ENCODE measurements at places on chromosomes 5 and 9.

- DNase-seq: no peak
Measured at GRCh38 chr5:63931836-63932235, 30.4 kb downstream of the HTR1A start.

GRCh38 chr5:79518718-79519117 is 4.8 kb upstream of the HOMER1 start:
- DNase-seq: no peak

DNA sequence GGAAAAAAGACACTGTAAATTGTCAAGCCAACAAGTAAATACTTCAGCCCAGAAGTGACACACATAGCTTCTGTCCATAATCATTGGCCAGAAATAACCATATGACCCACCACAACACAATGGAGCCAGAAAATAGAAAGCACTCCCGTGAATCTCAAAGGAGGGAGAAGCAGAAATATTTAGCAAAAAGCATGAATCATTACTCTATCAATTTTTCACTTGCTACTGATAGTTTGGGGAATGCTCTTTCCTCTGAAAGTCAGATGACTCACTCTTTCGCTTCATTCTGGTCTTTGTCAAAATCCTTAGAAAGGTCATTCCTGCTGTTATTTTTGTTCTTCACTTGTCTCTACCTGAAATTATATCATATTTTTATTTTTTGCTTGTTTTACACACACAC is 312.6 kb downstream of the TMEM232 start:
- DNase-seq: no peak

DNA sequence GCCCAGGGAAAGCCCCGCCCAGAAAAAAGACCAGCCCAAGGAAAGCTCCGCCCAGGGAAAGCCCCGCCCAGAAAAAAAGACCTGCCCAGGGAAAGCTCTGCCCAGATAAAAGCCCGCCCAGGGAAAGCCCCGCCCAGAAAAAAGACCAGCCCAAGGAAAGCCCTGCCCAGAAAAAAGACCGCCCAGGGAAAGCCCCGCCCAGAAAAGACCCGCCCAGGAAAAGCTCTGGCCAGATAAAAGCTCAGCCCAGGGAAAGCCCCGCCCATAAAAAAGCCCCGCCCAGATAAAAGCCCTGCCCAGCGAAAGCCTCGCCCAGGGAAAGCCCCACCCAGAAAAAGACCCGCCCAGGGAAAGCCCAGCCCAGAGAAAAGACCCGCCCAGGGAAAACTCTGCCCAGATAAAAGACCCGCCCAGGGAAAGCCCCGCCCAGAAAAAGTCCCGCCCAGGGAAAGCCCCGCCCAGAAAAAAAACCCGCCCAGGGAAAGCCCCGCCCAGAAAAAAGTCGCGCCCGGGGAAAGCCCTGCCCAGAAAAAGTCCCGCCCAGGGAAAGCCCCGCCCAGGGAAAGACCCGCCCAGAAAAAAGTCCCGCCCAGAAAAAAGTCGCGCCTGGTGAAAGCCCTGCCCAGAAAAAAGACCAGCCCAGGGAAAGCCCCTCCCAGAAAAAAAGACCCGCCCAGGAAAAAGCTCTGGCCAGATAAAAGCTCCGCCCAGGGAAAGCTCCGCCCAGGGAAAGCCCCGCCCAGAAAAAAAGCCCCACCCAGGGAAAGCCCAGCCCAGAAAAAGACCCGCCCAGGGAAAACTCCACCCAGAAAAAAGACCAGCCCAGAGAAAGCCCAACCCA is 11.9 kb downstream of the GRIN1 start:
- peak; percentile 55 for DNase-seq

DNA sequence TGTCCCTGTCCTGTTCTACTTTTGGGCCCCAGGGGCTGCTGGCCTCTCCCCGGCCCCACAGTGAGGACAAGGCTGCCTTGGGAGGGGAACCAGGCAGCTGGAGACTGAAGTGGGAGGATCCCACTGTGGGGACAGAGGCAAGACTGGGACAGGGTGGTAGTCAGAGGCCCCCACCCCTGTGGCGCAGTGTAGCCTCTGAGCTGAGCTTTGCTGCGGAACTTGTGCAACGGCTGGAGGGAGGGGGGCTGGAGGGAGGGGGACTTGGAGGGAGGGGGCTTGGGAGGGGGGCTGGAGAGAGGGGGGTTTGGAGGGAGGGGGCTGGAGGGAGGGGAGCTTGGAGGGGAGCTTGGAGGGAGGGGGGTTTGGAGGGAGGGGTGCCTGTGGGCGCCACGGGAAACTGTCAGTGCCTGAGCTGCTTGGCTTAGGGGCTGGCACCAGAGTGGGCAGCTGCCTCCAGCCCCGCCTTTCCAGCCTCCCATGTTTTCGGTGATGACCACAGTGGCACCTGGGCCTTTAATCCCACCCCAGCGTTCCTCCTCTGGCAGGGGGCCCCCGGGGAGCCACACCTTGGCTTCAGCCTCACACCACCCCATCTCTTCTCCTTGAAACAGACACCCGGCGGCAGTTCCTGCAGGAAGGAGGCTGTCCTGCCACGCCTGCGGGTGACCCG is 2.3 kb upstream of the FUT7 start:
- DNase-seq: no peak

- DNase-seq: no peak
Measured at GRCh38 chr5:94711785-94712184, 93.3 kb downstream of the SLF1 start.

DNA sequence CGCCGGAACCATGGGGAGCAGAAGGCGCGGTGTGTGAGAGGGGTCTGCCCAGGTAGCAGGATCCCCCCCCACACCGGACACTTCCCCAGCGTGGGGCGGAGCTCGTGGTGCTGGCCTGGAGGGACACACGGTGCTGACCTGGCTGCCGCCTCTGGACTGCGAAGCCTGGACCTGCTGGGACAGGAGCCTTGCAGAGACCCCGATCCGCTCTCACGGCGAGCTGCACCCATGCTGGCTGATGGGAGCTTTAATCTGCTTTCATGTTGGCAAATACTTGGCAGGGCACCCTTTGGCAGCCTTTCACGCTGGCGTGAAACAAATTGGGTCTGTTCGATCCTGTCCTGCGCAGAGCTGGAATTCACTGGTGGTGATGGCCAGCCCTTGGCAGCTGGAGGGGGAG is 7.4 kb downstream of the NKD2 start:
- DNase-seq: no peak

DNA sequence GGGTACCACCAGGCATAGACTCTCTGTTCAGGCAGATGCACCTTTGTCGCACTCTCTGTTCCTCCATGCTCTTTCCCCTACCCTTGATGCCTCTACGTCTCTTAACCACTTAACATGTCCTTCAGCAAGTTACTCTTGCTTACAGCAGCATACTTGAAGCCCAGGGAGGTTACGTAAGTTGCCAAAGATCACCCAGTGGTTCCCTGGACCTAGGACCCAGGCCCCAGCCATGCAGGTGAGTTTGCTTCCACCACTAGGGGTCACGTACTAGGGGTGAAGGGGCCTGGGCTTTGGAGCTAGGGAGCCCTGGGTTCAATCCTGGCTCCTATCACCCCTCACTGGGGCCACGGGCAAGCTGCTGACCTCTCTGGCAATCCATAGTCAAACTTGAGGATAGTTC is 8.9 kb downstream of the AKNA start:
- DNase-seq: no peak

DNA sequence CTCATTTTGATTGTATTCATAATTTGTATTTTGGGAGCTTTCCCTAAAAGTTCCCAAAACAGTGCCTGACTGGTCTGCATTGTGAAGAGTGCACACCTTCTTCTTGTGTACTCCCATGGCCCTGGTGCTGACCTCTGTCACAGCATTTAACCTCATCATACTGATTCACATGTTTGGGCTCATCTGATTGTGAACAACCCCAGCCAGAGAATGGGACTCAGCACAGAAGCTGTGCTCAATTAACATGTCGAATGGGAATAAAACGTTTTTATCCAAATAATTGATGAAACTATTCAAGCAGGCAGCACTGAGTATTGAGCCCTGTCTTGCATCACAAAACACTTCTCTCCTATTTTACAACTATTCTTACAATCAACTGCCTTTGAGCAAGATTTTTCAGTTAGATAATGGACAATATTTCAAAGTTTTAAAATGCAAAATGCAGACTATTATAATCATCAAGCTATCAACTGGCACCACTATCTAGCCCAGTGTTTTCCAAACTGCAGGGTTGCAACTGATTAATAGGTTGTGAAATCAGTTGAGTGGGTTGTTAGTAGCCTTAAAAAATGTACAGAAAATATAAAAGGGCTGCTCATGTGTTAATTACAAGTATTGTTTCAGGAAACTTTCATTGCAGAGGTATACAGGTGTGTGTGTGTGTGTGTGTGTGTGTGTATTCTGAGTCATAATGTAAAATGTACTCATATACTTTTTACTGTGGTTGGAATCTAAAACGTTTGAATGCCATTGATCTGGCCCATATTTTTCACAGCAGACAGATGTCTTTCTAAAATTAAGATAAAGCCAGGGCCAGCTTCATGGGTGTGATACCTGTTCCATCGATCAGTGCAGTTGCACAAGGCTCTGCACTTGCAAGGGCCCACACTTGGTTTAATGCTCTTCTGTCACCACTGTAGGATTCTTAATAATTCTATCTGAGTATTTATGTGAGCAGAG is 190.5 kb downstream of the PIK3R1 start:
- no peak for DNase-seq

DNA sequence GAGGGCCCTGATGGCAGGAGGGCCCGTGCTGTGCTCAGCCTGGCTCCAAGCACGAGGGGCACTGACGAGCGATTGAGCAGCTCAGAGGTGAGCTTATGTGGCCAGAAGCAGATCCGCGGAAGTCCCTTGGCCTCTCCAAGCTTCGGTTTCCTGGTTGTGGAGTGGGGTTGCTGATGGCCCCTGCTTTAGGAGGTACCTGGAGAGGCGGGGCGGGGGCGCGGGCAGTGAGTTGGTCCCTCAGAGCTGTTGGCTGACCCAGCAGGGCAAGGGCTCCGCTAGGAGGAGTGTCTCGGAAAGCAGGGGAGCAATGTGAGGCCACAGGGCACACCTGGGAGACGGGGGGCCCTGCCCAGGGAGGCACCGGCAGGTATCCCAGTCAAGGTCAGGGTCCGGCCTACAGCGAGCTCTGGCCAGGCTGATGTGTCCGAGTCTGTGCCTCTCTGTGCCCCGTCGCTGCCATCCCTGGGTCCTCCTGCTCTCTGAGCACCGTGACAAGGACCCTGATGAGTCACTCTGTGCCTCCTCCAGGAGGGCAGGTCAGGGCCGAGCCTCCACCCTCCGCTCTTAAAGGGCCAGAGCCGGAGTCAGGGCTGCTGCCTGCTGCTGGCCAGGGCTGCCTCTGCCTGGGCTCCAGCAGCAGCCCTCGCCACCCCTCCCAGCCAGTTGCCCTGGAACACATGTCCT is 14.8 kb downstream of the NCS1 start:
- DNase-seq: peak; percentile 82

- no peak for DNase-seq
Measured at GRCh38 chr5:168707716-168708695, 128.8 kb upstream of the PANK3 start.

DNA sequence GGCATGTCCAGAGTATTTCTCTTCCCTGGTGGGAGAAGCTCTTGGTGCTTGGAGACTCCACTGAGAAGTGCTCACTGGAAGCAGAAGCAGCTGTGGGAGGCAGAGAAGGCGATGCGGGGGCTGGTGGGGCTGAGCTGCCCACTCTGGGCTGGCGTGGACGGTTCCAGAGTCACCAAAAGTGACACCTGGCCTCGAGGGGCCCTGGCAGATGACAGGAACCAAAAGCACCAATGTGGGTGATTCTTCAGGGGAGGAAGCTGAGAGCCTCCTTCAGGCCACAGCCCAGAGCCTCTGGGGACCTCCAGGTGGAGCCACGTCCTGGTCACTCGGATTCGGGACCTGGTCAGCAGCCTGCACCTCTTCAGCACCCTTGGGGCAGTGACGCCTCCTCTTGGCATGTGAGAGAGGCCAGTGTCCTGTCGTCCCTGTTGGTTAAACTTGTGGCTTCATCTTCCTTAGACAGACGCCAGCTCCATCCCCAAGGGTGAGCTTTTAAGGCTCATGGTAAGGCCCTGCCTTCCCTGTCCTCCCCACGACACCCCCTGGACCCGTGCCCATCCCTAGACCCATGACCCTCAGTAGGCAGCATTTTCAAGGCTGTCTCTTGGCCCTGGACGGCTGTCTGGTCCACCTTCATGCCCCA is 78.7 kb upstream of the IRX4 start:
- DNase-seq: no peak

DNA sequence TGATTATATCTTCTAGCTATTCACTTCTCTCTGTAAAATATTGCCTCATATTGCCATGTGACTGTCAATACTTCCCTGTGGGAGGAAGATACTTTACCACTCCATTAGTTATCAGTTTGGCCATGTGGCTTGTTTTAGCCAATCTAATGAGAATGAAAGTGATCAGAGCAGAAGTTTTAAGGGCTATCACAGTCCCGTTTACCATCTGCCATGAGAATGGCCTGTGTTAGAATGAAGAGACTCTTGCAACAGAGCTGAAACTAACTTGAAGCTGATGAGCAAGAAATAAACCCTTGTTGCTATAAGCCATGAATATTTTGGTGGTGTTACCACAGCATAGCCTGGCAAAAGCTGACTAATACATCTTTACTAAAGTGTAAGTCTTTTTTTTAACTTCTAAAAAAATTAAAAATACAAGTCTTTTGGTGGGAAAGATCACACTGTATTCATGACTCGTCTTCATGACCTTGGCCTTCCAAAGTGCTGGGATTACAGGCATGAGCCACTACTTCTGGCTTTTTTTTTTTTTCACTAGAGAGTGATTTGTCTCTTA is 68.0 kb upstream of the CTNNA1 start:
- no peak for DNase-seq

DNA sequence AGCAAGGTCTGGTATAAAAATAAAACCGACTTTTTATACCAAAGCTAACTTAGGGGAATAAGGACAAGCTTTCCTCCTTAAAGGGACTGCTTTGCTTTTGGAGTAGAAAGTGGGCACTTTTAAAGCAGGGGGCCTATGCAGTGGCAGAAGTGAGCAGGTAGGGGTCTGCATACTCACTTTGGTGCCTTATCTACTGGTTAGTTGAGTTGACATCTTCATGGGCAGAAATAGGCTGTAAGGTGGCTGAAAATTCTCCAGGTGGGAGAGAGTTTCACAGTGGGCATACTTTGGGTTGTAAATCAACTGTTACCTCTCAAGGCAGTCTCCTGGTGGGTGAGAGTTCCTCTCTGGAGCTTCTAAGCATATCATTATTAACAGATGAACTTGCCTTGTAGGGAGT is 24.8 kb downstream of the OSMR start:
- DNase-seq: no peak

DNA sequence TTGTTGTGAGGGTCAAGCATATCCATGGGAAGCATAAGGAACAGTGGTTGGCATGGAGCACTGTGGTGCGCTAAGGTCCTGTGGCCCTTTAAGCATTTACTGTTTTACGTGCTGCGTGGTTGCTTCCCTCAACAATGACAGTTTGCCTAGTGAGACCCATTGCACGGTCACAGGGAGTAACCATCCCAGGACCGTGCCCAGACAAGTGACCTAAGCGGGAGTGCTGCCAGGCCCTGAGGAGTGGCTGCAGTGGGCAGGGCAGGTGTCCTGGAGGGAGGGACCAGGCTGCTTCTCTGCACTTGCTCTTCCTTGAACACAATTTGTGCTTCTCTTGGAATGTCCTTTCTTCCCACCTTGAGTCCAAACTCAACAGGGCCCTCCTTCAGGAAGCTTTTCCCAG is 64.6 kb downstream of the RGS3 start:
- no peak for DNase-seq

DNA sequence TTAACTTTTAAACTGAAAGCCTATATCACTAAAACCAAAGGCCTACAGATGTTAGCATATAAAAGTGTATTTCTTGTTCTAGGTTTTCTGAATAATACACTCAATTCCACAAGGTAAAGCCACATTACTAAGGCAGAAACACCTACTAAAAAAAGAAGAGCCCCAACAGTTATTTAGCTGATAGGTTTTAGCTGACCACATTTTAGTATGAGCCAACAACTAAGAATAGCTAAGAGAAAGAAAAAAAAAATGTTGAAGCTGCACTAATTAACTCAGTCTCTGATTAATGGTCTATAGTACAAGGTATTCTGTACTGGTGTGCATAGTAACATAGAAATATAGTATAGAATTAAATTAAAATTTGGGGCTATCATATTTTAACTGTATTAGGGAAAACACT is 23.5 kb downstream of the ZFR start:
- DNase-seq: no peak

Data from RCC 7860 (cell line).